Stimulated activated CD8-positive, alpha-beta memory T cell treated with anti-CD3 and anti-CD28 coated beads, Interleukin-2, amount 100 ng/mL, for 1 hour (primary cell): ENCODE measurements at places on chromosomes 12 and 14.

DNA sequence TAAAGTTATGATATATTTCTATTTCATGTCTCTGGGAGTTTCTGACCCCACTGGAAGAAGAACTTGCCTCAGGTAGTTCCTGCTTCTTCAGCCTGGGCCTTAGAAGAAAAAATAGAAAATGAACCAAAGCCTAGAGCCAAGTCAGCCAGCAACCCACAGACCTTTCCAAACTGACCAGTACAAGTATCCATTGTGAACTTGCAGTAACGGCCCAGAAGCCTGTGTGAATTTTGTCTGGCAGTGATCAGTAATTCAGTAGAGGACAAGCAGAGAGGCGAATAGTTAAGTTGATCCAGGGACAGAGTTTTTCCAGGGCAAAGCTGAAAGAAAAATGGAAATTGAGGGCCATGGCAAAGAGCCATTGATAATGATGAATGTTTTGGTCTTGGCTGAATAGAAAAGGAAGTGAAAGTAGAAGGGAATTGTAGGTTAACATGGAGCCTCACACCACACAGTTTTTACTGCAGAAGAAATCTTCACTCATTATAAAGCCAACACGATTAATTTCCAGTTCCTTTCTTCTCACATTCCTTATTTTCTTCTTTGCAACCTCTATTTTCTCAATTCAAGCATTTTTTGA, 311.8 kb downstream of the BTG1 start:
- no peak for DNase-seq

GRCh38 chr12:9933958-9934357, 1.8 kb upstream of the CLEC2A start:
- DNase-seq = no peak

- DNase-seq = no peak
These were observed 93.2 kb upstream of the C14orf180 start for GRCh38 chr14:104486222-104486923.

- no peak for DNase-seq
These were observed 86.3 kb downstream of the DCAF5 start for GRCh38 chr14:69066396-69067171.

- DNase-seq = no peak
These were observed 14.9 kb downstream of the EML1 start for GRCh38 chr14:99808154-99808505.

GRCh38 chr14:69424149-69424923, 25.8 kb downstream of the SLC39A9 start:
- DNase-seq = no peak

GRCh38 chr14:95816539-95816938, 60.1 kb upstream of the TUNAR start:
- DNase-seq = no peak

- no peak for DNase-seq
These were observed 21.5 kb downstream of the RIN3 start for GRCh38 chr14:92534932-92535643.

- DNase-seq = no peak
These were observed 70.3 kb downstream of the ATP23 start for GRCh38 chr12:58011676-58012075.

- peak; percentile 46 for DNase-seq
These were observed 9.1 kb upstream of the NEMF start for GRCh38 chr14:49861699-49862088.

DNA sequence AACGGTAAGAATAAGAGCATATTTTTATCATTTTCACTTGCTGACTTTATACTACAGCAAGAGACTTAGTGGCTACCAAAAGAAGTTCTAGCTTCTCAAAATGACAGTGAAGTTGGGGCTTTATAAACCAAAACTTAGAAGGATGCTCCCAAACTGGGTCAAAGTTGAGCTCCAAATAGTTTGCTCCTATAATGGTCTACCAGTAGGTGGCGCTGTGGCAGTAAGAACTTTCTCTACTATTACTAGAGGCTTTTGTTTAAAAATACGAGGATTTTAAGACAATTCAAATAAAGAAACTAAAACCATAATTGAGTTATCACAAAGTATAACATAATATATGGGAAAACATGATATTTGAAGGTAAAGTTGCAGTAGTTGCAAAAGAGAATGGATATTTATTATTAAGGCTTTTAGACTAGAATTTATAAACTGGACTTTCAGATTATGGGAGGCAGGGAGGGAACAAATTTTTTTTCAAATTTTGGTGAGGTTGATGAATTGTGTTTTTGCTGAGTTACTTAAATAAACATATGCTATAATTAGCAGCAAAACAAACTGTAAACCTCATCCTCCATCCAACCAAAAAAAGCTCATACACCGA, 75.0 kb downstream of the TGFB3 start:
- DNase-seq = peak; percentile 46

- DNase-seq = no peak
These were observed 280.6 kb upstream of the CLEC14A start for GRCh38 chr14:38536376-38537038.

DNA sequence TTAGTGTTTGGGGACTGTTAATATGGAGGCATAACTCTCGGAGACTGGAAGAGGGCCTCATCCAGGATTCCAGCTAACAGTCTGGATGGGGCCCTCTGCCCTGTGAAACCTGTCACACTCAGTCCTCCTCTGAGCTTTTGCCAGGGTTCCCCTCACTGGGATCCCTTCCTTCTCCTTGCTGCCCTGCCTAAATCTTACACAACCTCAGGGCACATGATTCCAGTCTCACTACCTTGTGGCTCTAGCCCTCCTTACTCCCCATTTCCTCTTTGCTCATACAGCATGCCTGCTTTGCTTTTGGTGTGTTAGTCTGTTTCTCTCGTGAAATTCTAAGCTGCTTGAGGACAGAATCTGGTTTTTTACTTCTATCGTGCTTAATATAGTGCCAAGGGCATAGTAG, 942 bp upstream of the GSG1 start:
- no peak for DNase-seq

DNA sequence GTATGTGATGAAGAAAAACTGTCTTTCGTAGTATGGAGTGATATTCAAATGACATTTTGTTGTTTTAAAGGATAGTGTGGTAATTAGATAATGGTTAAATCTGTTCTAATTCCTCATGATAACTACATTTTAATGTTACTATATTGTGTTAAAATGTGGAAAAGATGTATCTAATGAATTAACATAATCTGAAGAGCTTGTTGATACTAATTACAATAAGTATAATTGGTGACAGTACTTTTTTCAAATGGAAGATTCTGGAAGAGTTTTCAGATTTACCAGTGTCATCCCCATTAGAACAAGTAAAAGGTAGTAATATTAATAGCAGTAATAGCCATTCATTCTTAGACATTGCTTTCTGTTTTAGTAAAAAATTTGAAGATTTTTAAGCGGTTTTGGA, 37.6 kb downstream of the CAND1 start:
- DNase-seq = no peak

DNA sequence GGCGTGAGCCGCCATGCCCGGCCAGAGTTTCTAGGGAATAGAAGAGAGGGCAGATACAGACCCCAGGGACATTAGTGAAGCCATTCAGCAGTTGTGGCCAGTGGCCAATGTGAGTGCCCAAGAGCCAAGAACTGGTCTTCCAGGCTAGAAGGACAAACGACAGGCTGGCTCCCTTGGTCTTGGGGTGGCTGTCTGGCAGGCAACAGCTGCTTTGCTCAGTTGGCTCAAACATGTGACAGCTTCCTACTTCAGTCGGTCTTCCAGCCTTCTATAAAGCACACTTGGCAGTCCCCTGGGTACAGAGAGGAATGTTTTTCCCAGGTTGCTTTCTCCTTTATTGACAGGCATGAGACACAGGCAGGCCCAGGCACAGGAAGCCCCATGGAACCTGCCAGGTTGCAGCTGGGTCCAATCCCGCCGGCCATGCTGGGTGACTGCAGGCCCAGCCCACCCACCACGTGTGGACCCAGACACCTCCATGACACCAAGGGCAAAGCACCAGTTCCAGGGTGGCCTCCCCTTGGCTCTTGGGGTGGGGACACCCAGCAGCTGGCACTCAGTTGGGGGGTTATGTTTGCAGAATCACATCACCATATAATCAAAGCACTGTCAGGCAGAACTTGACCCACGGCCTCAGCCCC, 15.4 kb downstream of the CHGA start:
- DNase-seq = no peak

DNA sequence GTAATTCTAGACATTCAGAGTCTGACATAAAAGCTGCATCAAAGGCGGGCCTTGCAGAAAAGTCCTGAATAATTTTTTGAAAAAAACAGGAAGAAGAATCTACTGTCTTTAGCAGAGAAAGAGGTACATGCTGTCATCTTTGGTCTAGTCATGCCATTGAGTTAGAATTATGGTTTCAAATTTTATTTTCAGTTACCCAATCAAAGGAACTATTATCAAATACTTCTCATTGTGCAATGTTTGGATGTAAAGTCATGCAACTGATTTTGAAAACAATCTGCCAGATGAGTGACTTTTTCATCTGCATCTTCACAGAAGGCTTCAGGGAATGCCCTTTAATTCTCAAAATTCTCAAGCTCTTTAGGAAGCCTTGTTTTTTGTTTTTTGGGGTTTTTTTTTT, 803.5 kb downstream of the FLRT2 start:
- no peak for DNase-seq

- no peak for DNase-seq
These were observed 3.9 kb upstream of the HDAC7 start for GRCh38 chr12:47823422-47824086.

- DNase-seq = no peak
These were observed 46.9 kb upstream of the NOS1 start for GRCh38 chr12:117408161-117408791.

DNA sequence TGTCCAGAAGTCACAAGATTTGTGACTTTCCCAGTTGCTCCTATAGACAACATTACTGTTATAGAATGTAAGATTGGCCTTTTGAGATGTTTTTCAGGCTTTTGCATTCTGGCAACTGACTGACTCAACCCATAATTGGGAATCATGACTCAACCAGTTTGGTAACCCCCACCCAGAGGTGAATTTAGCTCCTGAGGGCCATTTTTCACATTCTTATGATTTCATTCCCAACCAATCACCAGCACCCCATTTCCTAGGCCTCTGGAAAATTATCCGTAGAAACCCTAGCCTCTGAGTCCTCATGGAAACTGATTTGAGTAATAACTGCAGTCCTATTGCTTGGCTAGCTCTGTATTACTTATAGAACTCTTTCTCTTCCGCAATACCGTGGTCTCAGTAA, 626.0 kb upstream of the SEL1L start:
- DNase-seq = no peak

DNA sequence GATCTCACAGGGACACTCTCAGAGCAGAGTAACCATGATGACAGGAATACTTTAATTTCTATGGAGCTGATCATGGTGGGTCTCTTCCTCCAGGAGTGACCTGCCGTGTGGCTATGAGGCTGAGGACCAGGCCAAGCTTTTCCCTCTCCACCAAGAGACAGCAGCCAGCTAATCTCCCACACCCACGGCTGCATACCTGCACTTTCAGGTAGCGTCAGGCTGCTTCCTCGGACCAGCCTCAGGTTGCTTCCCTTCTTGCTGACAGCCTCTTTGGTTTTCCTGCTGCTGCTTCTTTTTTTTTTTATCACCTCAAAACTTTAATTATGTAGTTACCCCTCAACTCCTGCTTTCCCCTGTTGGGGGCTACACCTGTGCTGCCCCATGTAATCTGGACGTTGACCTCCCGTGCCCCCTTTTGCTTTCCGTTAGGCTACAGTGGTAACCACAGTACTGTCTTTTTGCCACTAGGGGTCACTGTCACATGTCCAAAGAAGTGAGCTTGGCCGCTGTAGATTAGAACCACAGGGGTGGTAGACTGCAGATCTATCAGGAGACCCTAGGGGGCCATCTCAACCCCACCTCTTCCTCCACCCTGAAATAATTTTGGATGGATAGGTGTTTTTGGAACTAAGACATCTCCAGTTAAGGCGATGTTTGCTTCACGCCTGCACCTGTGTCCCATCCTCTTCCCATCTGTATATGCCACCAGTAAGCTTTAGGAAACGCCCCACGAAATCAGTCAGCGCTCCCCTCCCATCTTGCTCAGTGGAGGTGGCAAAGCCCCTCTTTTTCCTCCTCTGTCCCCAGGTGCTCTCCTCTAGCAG, 7.8 kb upstream of the PIP4K2C start:
- peak; percentile 40 for DNase-seq

GRCh38 chr12:40075458-40075857, 30.4 kb downstream of the SLC2A13 start:
- DNase-seq = no peak

DNA sequence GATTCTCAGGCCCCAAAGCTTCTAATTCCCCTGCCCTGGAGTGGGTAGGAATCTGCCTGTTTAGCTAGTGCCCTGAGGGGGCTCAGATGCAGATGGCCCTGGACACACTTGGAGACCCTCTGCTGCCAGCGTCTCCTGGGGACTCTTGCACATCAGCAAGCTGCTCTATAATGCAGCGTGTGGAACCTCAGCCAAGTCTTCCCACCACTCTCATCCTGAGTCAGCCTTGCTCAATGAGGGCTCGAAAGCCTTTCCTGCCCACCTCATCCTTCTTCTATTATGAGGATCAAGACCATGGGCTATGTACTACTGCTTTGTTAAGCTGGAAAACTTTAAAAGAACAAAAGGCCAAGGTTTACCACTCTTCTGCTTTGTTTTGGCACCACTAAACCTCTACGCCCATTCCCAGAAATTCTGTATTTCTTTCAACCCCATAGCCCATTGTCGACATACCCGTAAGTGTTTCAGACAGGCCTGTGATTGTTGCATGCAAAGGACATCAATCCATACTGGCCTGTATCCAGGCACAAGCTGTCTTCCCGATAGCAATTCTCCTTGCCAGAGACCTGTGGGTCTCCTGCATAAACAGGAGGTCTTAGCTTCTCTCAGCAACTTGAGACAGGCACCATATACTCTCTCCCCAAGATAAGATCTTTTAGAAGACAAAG, 246.9 kb downstream of the DPF3 start:
- no peak for DNase-seq

GRCh38 chr12:67922245-67922644, 67.0 kb upstream of the IFNG-AS1 start:
- no peak for DNase-seq

DNA sequence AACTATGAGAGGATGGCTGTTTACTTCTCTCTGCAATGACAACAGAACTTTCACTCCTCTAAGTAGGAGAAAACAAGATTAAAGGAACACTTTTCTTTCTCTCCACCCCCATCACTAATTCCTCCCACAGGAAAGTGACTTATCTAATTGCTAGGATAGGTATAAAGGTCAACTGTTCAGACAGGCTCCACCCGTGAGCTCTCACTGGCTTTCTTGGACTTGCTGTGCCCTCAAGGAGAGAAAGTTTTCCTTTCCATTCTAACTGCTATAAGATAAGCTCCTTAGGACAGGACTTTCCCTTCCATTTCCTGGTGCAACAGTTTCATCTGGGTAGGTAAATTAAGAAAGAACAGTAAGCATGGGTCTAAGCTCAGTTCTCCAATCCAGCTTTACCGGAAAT, 4.8 kb downstream of the SLC41A2 start:
- no peak for DNase-seq

DNA sequence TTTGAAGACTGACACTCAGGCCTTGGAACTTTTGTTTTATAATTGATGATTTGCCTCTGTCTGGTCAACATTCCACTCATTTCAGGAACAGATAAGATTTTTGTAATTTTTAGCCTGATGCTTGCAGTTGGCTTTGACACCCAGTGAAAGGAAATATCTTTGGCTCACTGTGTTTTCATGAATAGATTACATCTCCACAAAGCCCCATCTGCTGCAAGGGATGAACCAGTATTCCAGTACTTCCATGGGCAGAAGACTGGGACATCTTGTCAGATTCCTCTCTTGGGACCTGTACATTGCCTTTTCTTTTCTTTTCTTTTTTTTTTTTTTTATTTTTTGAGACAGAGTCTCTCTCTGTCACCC, 28.4 kb downstream of the GSG1 start:
- no peak for DNase-seq

- DNase-seq = no peak
These were observed 343.7 kb downstream of the CACNA1C start for GRCh38 chr12:2396448-2396871.
